ENCODE measurements at places on chromosomes 16 and 17. TPM values are rescaled to one million over a fixed set of nuclear protein-coding genes. Genes with fewer than 3 reads are reported as not detected.

EPN3 gene
- total RNA-seq = 10.7 TPM

OMG gene
- not detected for total RNA-seq

ACLY gene
- 82.0 TPM for total RNA-seq

ESRP2 gene
- total RNA-seq = 16.1 TPM
